ENCODE measurements at places on chromosomes 6 and 20.
A peak's percentile ranks its signal among the peaks of the same experiment; 100 is the strongest.

- no peak for DNase-seq
These were observed 7.0 kb downstream of the SCRT2 start for GRCh38 chr20:668638-669037.

DNA sequence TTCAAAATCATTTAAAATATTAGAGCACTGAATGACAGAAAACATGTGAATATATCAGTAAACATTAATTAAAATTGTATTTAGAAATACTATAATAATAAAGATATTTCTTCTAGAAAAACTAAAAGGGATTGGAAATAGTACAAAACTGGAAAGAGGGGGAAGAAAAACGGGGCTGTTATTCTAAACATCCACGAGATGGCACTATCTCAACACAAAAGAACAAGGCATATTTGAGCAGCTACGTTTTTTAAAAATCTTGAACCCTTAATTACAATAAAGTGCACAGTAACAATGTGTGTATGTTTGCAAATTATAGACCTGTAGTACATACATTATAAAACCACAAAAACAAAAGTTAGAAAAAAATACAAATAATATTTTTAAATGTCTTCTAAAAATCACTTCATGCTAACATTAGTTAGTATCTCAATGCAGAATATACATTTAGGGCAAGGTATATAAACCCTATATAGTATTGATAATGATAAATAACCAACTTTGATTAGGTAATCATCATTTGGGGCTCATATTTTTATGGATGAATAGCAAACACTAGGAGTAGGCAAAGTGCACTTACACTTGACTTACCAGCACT lies 42.5 kb upstream of the PNISR start:
- no peak for DNase-seq

DNA sequence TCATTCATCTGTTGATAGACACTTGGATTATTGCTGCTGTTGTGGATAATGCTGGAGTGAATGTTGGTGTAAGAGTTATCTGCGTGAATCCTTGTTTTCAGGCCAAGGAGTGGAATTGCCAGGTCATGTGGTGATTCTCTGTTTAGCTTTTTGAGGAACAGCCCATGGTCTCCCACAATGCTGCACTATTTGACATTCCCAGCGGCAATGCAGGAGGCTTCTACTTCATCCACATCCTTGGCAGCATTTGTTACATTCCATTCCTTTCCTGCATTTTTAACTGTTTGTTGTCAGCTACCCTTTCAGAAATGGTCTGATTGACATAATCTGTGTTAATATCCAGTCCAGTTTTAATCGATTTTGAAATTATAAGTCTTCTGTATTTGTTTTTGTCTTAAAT lies 51.7 kb upstream of the CLDN20 start:
- DNase-seq, result no peak

GRCh38 chr6:33779895-33780294 lies 9.0 kb downstream of the LEMD2 start:
- DNase-seq, result no peak

- peak; percentile 84 for DNase-seq
These were observed 55.7 kb downstream of the NCOA7 start for GRCh38 chr6:125846292-125847024.

DNA sequence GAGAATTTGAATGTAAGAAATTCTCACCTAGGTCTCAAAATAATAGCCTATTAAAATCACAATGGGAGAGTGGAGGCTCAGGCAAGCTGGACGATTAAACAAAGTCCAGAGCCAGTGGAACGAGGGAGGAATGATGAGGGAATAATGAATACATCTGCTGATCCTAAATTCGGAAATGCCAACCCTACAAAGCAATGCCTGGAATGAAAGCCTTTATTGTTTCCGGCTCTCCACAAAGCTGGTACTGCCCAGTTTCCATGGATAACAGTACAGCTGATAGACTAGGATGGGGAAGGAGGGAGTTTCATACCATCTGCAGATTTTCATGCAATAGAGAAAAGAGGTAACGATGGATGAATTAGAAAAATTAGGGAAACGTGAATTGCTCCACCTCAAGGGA lies 356.1 kb downstream of the CBLN4 start:
- DNase-seq, result no peak

GRCh38 chr20:53274365-53274764 lies 302.2 kb downstream of the TSHZ2 start:
- no peak for DNase-seq

DNA sequence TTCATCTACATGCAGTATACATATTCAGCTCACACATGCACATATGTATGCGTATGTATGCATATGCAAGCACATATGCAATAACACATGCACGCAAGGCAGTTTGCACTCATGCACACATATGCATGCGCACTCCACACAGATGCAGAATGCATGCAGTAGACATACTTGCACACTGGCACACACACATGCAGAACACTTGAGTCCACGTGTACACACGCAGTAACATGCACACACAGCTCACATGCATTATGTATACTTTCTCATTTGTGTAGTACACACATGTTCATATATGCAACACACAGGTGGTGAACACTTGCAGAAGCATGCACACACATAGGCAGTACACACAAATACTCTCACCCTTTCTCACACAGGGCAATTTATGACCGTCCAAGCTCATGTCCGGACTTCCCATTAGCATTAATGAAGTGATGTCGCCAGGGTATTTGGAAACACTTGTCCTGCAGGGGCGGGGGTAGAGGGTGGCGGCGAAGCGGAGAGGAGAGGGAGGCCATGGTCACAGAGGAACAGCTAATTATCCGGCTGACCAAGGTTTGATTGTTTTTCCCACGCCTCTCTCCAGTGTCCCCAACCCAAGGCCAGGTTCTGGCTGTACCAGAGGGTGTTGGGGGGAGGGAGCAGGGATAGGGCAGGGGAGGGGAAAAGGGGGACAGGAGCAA lies 91.3 kb downstream of the VEGFA start:
- DNase-seq, result no peak

DNA sequence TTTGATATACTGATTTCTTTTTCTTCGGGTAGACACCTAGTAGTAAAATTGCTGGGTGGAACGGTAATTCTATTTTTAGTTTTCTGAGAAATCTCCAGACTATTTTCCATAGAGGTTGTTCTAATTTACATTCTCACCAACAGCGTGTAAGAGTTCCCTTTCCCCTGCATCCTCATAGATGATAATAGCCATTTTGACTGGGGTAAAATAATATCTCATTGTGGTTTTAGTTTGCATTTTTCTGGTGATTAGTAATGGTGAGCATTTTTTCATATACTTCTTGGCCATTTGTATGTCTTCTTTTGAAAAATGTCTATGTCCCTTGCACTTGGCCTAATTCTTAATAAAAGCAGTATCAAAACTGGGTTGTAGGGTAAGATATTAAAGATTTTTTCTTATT lies 148.9 kb upstream of the SIM1 start:
- no peak for DNase-seq

DNA sequence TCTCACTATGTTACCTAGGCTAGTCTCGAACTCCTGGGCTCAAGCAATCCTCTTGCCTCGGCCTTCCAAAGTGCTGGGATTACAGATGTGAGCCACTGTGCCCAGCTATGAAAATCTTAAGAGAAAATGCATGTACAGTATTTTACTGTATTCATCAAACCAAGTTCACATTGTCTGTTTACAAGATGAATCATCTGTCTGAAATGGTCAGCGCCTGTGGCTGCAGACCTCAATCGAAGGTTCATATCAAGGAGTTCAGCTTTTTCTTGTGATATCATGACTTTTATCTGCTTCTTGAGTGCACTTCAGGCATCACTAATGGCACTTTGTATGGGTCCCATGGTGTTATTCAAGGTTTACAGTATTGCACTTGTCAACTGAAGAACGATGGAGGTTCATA lies 155.1 kb downstream of the SLC16A10 start:
- DNase-seq, result no peak

GRCh38 chr6:91433660-91434534 lies 847.0 kb upstream of the MAP3K7 start:
- DNase-seq, result no peak

- no peak for DNase-seq
These were observed 17.5 kb downstream of the MMP24 start for GRCh38 chr20:35243986-35244385.

DNA sequence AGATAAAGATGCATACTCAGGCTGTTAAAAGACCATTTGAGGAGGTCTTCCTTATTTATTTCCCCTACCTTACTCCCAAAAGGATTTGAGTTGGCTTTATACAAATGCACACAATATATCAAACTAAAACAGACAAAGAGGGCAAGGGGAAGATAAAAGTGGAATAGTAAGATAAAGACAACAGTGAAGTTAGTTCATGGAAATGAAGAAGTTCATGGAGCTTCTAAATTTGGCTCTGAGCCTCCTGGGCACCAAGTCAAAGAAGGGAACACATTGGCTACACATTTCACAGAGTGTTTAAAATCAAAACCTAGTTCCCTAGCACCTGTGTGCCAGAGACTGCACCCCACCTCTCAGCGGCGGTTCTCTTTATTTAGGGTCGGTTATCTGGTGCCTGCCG lies 25.8 kb upstream of the ARMC2 start:
- no peak for DNase-seq

DNA sequence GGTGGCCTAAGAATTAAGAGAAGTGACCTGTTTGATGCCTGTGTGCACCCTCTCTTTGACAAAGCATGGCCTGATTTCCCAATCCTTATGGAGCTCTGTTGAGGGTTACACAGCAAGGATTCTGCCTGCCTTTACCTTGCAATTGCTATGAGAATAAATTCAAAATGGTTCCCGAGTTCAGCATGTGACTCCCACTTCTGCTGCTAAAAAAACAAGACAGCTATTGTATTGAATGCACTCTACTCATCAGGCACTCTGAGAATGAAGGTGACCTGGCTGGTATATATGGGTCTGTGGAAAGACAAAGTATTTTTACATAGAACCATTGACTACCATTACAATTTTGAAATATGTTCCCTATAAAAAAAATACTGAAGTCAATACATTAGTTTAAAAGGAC lies 190.3 kb downstream of the ATXN1 start:
- no peak for DNase-seq

DNA sequence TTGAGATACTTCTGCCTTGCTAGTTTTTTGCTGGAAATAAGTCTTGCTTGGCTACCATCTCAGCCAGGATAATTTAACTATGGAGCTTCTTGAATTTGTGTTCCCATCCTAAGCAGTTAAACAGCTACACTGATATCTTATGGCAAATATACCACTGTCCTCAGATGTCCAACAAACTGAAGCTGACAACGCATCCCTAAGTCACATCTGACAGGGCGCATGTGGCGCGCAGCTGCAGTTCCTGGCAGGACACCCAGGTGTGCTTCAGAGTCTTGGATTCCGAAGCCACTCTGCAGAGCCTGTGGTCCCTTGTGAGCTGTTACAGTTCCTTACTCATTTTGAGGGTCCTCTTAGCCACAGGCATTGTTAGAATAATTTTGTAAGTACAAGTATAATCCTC lies 127.9 kb downstream of the WDR27 start:
- no peak for DNase-seq

DNA sequence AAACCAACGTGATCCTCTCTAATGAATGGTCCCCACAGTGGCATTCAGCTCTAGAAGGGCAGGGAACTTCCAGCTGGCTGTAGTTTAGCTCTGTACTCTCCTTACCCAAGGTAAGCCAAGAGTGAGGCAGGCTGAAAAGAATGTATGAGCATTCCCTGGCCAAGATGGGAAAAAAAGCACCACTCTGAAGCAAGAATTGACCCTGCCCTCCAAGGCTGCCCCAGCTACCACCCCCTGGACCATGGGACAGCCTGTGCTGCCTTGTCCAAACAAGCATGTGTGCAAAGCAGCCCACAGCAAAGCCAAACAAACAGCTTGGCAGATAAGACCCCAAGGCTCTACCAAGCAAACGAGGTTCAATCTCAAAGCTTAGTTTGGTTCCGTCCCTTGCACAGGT lies 73.9 kb downstream of the GFOD1 start:
- DNase-seq, result no peak

GRCh38 chr20:19427480-19427879 lies 215.0 kb downstream of the SLC24A3 start:
- DNase-seq, result no peak

GRCh38 chr6:152554851-152555250 lies 82.3 kb downstream of the SYNE1 start:
- DNase-seq, result no peak

- no peak for DNase-seq
These were observed 92.5 kb upstream of the SUPT3H start for GRCh38 chr6:45470131-45470738.

DNA sequence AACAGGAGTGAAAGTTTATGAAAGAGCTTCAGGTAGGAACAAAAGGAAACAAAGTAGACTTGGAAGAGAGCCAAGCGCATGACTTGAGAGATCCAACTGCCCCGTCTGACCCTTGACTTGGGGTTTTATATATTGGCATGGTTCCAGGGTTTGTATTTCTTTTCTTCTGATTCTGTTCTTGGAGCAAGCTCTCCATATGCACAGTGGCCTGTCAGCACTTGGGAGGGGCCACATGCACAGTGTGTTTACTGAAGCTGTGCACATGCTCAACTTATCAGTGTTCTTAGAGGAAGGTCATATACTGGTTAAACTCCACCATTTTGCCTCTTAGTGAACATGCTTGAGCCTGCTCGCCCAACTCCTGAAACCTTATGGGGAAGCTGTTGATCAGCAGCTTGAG lies 953.7 kb downstream of the TFAP2A start:
- DNase-seq, result no peak

- no peak for DNase-seq
These were observed 22.2 kb downstream of the BANF2 start for GRCh38 chr20:17721802-17722486.

DNA sequence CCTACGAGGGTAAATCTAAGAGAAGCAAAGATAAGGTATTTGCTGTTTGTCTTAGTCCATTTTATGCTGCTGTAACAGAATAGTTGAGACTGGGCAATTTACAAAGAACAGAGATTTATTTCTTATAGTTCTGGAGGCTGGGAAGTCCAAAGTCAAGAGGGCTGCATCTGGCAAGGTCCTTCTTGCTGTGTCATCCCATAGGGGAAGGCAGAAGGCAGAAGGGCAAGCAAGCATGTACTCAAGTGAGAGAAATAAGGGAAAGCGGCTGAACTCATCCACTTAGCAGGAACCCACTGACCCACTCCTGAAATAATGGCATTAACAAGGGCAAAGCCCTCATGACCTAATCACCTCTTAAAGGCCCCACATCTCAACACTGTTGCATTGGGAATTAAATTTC lies 102.7 kb downstream of the AGPAT4 start:
- DNase-seq, result no peak

Data from NCI-H2171 (cell line).